ENCODE measurements at places on chromosomes 5 and 9.

- no peak for DNase-seq
These were observed 42.5 kb downstream of the TMEM174 start for GRCh38 chr5:73215531-73215890.

DNA sequence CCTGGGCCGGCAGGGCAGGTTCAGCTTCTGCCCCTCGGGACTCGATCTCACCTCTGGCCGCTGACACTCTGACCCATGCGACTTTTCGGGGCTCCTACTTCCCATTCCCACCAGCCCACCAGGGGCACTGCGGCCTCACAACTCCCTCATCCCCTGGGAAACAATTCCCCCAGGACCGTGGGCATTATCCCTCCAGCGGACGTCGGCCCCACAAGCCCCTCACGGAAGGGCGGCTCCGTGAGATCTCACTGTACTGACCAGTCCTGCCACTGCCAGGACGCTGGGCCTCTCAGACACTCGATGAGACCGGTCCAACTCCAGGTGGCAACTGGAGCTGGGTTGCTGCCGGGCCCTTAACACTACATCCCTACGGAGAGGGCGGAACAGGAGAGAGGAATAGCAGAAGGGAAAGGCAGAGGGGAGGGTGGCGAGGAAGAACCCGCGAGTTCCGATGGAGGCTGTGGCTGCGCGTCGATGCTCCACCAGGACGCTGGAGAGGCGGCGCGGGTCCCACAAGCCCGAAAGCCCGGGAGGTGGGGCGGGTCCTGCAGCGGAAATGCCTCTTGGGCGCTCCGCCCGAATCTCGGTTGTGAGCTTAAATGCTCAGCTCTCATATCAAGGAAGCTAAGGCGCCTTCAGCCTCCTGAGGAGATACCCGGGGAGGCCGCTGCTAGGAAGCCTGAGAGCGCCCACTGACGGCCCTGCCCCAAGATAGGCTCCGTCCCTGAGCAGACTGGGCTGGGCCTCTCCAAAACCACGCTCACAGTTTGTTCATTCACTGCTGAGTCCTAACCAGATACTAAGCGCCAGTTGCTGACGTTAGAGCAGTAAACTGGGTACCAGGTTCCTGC, 36.3 kb downstream of the VCP start:
- peak; percentile 68 for DNase-seq

DNA sequence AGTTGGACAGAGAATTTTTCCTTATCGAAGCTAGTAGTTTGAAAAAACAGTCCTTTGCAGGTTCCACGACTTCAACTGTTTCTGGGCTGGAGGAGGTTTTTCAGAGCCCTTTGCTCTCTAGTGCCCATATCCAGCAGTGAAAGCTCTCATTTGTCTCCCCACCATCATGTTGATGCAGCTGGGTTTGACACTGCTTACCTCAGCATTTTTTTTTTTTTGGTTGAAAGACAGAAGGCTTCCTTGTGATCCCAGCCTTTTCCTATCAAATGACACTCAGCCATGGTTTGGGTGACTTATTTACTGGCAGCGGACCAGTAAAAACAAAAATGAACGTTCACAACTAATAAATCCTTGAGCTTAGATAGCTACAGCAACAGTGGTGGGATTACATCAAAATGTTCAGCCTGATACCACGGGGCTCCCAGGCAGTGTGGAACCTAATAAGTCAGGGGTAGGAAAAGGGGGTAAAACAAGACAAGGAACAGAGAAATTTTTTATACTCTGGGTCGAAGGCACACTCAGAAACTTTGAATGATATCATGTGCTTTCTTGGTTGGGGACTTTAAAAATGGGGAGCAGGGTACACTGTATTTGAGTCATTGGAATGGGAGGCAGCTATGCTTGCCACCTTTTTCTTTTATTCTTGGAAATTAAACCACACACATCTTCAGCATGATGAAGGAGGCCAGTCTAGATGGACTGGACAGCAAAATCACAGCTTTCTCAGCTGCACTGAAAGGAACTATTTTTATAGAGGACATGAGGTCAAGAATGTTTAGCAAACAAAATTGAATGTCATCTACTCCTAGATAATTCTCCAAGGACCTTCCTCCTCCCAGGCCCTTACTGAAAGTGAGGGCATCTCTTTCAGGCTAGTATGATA, 308.9 kb upstream of the MPDZ start:
- no peak for DNase-seq

- no peak for DNase-seq
These were observed 29.5 kb downstream of the CAAP1 start for GRCh38 chr9:26863074-26863473.

GRCh38 chr5:78320401-78320800, 25.9 kb upstream of the AP3B1 start:
- peak; percentile 6 for DNase-seq

DNA sequence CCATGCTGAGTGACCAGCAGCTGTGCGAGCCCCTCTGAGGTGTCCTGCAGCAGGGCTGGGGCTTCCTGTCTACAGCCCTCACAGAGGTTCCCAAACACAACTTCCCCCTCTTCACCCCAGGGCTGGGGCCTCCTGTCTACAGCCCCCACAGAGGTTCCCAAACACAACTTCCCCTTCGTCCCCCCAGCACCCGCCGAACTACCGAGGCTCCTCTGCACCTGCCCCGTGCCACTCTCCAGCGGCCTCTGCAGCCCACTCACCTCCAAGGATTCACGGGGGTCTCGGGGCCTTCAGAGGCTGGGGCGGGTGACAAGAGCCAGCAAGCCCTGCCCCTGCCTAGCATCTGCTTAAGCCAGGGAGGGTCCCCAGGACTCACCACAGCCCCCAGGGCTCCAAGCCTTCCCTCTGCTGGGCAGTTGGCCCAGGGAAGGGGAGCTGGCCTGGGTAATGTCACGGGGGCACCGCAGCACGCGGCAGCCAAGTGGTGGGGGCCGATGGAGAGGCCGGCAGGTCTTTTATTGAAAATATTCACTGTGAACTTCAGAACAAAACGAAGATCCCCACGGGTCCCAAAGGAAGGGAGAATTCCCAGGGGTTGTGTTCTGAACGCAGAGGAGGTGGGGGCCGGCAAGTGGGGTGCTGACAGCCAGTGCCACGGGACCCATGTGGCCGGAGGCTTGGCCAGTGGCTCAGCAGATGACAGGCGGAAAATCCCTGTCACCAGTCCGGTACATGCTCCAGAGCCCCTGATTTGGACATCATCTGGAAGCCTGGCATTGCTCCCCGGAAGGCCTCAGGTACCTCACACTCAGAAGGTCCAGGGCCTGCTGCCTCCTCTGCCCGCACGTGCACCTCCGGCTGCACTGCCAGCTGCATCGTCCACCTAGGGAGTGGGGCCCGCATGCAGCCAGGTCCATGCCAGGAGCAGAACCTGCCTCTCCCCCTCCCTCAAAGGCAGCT, 125.3 kb downstream of the ADAMTS2 start:
- no peak for DNase-seq

- DNase-seq, result no peak
These were observed 5.8 kb downstream of the TRAF1 start for GRCh38 chr9:120920806-120921178.
